Trophoblast cell (in vitro differentiated cells and primary cell): ENCODE measurements at places on chromosomes 16 and 17.

DNA sequence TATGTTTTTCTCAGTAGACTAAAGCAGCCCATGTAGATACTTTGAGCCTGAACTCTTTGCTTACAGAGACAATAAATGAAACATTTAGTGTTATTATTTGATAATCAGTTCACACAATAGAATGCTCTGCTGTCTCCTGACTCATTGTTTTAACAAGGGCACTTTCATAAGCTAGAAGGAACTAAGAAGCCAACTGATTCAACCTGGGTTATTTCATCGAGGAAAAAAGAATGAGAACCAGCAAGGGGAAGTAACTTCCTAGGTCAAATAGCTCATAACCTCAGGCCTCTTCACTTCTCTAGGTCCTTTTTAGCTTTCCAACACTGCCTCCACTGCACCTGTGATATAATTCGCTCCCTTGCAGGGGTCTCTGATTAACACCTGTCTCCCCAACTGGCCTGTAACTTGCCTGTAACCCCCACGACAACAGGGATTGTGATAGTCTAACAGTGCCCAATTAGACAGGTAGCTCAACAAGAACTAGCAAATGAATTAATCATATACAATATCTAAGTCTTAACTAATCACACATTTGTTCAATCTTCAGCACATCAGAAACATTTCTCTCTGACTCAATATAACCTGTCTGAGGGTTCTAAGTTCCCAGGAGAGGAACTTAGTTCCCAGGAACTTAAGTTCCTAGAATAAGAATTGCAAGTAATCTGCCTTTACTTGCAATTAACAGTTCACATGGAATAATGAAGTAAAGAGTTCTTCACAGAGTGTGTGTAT, 34.8 kb downstream of the RFFL start:
- no peak for DNase-seq

DNA sequence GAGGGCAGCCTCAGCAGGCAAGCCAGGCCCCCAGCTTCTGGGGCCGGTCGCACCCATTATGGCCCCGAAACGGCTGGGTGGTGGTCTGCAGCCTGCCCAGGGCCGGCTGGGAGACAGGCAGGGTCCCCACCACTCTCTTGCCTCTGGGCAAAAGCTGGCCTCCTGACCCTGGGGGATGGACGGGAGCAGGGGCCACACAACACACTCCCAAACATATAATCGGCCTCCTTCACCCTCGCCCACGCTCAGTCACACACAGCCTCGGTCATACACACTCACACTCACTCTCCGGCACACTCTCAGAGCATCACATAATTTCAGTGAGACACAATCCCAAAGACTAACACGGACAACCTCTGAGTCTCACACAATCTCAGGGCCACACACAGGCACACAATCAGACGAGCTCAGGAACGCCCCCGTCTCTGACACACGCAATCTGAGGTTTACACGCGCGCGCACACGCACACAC, 589 bp downstream of the PEMT start:
- no peak for DNase-seq

GRCh38 chr17:36027761-36028160, 10.0 kb upstream of the CCL23 start:
- no peak for DNase-seq

- peak; percentile 99 for DNase-seq
These were observed 4.8 kb downstream of the MARVELD3 start for GRCh38 chr16:71630808-71631207.

DNA sequence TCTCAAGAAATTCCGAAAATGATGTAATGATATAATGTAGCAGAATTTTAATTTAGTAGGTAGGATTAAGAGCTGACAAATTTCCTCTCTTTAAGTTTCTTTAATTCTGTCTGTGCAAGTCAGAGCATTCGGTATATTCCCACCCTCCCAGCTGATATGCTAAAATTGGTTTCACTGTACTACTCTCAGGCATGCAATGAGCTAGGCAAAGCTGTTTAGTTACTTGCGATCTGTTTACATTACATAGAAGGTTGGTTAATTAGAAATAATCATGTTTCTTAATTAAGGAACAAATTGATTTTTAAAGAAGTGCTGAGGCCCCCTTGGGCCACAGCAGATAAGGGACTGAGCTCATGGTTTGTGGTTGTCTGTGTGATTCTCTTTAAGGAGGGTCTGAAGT, 432.8 kb upstream of the HSBP1 start:
- DNase-seq: no peak

DNA sequence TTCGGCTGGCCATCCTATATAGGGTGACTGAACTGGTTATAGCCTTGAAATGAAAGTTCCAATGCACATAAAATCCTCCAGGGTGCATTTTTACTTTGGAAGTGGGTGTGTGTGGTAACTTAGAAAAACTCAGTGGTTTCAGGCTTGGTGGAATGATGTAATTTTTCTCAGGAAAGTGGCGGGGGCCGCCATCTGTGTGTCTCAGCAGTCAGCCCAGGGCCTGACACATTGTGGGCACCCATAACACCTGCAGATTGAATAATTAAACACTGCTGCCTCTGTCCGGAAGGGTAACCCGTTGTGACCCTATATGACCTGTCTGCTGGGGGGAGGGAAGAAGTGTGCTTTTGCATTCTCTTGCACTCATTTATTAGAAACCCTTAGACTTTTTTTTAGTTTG, 2.2 kb upstream of the PDP2 start:
- no peak for DNase-seq
